ENCODE measurements at places on chromosomes 6 and 20. TPM values are rescaled to one million over a fixed set of nuclear protein-coding genes. Genes with fewer than 3 reads are reported as not detected.

DNA sequence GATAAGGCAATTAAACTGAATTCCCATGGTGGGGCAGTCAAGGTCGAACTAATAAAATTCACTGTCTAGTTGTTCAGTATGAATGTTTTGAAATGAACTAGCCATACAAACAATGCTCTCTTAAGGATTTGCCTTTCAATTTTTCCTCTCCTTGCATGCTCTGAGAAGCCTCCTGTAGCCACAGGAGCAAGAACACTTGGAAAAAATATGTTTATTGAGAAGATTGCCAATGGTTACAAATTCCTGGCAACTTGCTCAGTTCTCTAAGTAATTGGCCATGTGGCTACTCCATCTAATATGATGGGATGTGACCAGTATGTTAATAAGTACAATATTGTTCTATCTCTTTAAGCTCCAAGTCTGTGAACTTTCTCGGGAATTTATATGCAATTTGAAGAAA, 49.4 kb downstream of the FUT9 start:
- H3K4me1 ChIP-seq: no peaks in the 10 kb centered on the region
- no peak overlapping the region for H3K4me3 ChIP-seq
- H3K36me3 ChIP-seq: no peaks in the 10 kb centered on the region
- H3K27me3 ChIP-seq: no peaks in the 10 kb centered on the region

- DNase-seq: no peak
- H3K4me3 ChIP-seq: no peak overlapping the region
- H3K36me3 ChIP-seq: no peaks in the 10 kb centered on the region
- H3K4me1 ChIP-seq: no peaks in the 10 kb centered on the region
- no peak overlapping the region for H3K27ac ChIP-seq
Observed at GRCh38 chr6:14857501-14857900, 388.4 kb upstream of the JARID2 start.

Gene RGS17
- 0.28 TPM for total RNA-seq

Gene TCF15
- 0.63 TPM for total RNA-seq

GRCh38 chr6:132612449-132613108, 11.5 kb downstream of the TAAR2 start:
- no peak for DNase-seq
- no peaks in the 10 kb centered on the region for H3K36me3 ChIP-seq
- no peaks in the 10 kb centered on the region for H3K27me3 ChIP-seq

- H3K4me1 ChIP-seq: no peaks in the 10 kb centered on the region
- no peaks in the 10 kb centered on the region for H3K27me3 ChIP-seq
- H3K27ac ChIP-seq: peak overlapping the region; percentile 77
- no peaks in the 10 kb centered on the region for H3K36me3 ChIP-seq
- DNase-seq: peak; percentile 93
- peak overlapping the region; percentile 45 for H3K4me3 ChIP-seq
Observed at GRCh38 chr20:44642203-44643153, 9.0 kb downstream of the ADA start.

Measured in kidney (tissue), 22 donors.